ENCODE measurements at places on chromosomes 4 and X.

- no peak for DNase-seq
These were observed 466.3 kb upstream of the ACTRT1 start for GRCh38 chrX:128518508-128518907.

GRCh38 chr4:37754410-37755185, 68.4 kb upstream of the RELL1 start:
- no peak for DNase-seq

DNA sequence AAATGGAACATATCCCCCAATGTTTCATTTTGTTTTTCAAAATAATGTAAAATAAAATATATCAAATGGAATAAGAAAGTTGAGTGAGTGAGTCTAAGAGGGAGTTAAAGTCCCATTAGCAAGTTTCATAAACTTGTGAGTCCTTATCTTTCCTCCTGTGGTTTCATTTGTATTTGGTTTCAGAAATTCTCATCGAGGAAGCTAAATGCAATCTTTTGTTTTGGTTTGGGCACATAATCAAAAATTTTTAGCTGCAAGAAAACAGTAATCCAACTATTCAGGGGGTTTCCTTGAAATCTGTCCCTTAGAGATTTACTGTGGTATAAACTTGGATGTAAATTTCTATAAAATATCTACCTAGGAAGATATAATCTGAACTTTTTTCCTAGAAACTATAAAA, 124.2 kb downstream of the CAMK2D start:
- no peak for DNase-seq

- DNase-seq, result no peak
These were observed 6.1 kb downstream of the DSPP start for GRCh38 chr4:87614292-87614890.

DNA sequence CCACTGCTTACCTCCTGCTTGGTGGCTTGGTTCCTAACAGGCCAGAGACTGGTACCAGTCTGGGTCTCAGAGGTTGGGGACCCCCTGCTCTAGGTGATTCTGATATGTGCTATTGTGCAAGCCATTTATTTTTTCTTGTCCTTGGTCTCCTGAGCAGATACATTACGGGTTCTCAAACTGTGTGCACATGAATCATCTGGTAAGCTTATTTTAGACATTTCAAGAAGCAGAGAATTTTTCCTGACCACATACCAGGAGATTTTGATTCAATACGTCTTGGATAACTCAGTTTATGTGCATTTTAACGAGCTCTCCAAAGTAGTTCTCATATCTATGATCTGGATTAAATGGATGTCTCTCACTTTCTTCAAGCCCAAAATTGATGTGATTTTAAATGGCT, 77.2 kb downstream of the FHIP1A start:
- no peak for DNase-seq

- DNase-seq, result no peak
These were observed 46.3 kb downstream of the STARD8 start for GRCh38 chrX:68693481-68694434.

- no peak for DNase-seq
These were observed 195.0 kb upstream of the LDB2 start for GRCh38 chr4:17093481-17093880.

DNA sequence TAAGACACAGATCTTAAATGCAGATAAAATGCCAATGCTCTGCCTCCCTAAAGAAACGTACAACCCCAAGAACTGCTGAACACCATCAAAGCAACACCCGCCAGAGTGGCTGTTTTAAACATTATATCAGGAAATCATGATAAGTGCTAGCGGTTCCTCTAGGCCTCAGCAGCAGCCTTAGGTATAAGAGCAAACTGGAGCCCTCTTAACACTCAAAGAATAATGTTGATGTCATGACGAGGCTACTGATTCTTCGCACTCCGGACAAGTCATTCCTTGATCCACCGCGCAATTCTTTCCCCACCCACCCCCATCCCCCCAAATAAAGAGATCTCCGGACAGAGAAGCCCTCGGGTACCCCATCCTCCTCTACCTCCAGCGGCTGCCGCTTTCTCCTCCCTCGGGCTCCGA, 507 bp downstream of the LIN54 start:
- no peak for DNase-seq

DNA sequence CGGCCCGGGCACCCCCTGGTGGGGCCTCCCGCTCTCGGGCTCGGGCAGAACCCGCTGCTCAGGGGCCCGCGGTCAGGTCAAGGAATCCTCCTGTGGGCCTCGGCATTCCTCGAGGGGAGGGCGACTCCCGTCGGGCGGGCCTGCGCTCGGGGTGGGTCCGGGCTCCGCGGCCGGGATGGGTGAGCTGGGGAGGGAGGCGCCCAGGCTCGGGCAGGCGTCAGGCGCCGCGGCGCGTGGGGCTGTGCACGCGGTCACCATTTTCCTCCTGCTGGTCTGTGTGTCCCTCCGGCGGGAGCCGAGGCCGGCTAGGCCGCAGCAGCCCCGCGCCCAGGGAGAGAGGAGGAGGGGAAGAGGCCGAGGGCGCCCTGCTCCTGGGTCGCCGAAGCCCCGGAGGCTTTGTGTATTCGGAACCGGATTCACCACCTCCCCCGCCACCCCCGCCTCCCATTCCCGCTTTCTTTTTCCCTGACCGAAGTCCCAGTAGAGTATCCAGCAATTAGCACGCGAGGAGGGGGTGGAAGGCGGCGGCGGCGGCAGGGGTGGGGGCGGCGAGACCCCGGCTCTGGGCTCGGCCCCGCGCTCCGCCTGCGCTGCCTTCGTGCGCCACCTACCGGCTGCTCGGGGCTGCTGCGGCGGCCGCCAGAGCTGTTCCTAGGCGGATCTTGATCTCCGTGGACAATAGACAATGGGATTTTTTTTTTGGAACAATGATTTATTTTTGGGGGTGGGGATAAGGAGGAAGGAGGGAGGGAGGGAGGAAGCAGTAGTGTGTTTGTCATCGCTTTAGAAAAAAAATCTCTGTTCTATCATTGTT, 99.0 kb upstream of the MAML3 start:
- DNase-seq, result no peak

- DNase-seq, result no peak
These were observed 283.2 kb downstream of the PCDH18 start for GRCh38 chr4:137249112-137249511.

GRCh38 chr4:112156553-112156952, 11.3 kb downstream of the FAM241A start:
- DNase-seq, result no peak

DNA sequence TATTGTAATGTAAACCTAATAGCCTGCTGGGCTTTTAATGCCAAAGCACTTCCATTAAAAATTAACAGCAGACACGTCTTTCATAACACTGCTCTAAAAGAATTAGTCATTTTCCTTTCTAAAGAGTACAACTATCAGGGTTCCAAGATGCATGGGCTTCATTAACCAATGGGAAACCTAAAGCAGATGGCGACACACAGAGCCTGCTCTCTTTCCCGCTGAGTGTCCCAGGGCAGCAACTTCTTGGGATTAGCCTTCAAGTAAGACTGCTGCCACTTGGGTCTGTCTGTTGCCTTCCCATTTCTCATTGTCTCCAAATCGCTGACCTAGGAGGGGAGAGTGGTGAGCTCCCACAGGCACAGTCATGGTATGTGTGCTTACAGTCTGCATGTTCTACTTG, 14.0 kb upstream of the PHKA2 start:
- no peak for DNase-seq

- peak; percentile 71 for DNase-seq
These were observed 28.8 kb upstream of the SOWAHD start for GRCh38 chrX:119729408-119730201.

DNA sequence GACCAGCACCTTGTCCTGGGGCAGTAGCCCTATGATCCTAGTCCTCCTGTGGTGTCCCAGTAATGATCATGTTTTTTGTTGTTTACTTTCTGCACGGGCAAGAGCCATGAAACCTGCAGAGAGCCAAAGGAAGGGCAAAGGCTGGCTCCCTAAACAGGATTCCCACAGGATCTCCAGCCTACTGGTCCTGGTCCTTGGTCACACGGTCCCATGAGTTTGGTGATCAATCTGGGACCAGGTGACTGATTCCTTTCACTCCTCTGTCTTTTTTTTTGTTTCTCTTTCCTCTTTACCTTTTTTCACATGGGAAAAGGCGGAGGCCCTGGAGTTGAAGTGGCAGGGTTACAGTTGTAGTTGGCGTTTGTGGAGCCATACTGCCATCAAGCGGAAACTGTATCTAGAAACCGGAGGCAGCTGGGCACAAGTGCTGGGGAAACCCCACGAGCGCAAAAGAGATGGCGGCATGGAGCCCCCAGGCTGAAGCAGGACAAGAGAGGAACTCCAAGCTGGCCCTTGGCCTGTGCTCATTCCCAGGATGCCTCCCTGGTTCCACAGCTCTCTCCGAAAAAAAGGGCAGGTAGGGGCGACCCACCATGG, 34.6 kb downstream of the NBDY start:
- peak; percentile 73 for DNase-seq

DNA sequence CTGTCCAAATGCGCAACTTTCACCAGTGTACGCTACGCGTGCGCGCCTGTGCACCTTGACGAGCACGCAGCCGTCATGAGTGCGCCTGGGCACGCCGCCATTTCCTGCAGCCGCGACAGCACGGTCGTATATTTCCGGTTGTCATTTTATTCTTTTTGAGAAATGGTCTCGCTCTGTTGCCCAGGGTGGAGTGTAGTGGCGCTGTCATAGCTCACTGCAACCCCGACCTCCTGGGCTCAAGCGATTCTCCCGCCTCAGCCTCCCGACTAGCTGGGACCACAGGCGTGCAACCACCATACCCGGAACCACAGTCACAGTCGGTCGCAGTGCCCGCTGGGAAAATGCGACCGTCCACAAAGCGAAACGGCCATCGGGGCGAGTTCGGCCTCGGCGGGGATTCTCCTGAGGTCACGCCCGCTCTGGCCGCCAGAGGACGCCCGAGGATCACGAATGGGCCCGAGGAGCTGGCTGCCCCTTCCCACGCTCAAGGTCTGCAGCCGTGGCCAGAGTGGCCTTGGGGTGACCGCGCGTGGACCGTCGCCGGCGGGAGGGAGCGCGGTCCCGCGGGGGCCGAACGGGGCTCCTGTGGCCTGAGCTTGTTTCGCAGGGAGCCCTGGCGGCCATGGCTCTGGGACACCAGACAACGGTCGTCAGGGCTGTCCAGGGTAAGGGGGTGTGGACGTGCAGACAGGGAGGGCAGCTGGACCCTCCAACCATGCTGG, 23.7 kb upstream of the PNMA3 start:
- DNase-seq, result peak; percentile 47

DNA sequence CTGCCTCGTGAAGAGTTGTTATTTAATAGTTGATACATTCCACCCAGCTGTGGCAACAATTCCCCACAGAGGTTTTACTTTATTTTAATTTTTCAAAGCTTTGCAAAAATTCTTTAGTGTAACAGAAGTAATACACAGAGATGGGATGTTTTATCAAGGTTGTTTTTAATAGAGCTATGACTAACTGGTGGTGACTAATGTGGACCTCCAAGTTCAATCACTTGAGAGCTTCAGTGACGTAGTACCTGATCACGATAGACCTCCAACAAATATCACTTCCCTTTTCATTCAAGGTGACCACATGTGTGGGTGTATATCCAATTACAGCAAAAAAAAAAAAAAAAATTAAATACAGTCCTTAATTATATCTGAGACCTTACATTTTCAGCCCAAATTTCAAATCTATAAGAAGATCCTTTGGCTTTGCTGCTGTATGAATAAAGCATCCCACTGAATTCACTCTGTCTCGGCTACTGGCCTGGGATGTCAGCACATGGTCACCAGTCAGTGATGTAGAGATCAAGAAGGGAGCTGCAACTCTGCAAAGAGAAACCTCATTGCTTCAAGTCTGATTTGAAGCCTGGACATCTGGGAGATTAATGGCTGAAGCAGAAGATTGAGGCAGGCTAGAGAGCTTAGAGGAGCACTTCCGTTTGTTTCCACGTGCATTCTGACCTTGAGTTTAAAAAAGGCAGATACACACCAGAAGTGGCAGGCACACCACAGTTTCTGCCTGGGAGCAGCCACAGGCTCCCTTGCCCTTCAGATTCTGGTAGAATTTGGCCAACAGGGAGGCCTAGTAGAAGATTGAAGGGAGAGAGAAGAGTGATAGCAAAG, 345.9 kb upstream of the NOCT start:
- no peak for DNase-seq

- no peak for DNase-seq
These were observed 111.3 kb downstream of the ARHGAP10 start for GRCh38 chr4:147843162-147843561.

DNA sequence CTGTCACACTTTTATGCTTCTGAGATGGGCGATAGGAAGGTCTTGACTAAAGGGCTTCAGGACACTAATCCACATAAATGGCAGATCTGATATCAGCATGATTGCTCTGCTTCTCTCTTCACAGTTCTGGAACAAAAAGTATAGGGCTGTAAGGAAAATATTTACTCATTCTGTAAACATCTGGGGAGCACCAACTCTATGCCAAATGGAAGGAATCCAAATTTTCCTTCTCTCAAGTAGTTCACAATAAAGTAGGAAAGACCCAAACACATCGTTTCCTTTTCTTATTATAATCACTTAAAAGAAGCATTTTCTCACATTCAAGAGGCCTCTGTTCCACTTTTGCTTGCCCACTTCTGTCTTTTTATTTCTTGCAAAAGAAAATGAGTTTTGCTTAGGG, 45.9 kb upstream of the F9 start:
- no peak for DNase-seq

DNA sequence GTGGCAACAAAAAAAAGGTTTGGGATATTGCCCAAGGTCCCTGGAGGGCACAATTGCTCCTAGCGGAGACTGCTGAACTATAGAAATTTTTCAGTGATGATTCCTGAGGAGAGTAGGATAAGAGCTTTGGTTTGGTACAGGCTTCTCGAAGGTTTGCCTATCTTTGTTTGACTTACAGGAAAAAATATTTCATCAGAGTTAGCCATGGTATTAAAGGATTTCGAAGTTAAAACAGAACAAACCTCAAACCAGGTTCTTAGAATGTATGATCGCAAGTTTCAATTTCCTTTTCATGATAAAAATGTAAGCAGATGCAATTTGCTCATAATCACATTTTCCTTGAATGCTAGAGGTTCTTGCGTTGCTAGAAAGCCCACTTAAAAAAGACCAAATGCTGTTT, 1.7 kb downstream of the EGFL6 start:
- no peak for DNase-seq

DNA sequence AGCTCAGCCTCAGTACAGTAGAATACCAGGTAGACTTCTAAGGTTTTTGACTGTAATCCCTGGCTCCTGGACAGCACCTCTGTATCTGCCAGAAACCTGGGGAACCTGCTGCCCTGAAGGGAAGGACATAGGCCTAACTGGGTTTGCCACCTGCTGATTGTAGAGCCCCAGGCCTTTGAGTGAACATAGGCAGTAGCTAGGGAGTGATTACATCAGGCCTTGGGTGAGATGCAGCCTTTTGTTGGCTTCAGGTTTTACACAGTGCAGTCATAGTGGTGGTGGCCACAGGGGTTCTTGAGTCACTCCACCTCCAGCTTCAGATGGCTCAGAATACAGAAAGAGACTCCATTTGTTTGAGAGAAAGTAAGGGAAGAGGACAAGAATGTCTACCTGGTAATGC, 19.3 kb downstream of the IQCM start:
- no peak for DNase-seq

DNA sequence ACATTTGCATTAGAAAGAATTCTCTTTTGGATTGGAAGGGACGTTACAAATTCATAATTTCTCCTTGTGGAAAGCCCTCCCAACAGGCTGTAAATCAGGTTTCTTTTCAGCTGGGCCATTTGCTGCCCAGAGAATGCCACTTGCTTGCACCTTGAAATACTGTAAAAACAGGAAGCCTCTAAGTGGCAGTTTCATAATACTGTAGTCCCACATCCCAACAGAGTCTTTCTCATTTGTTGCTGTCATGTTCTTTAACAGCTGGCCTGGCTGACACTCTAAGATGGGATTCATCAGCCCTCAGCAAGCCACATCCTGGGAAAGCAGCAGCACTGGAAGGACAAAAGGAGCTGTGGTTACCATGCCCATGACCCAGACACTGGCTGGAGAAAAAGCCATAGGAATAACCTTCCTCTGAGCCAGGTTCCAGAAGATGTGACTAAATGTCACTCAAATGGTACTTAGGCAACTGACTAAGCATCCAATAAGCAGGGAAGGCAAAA, 221.9 kb upstream of the MBNL3 start:
- DNase-seq, result no peak

Measured in stimulated activated CD4-positive, alpha-beta T cell treated with anti-CD3 and anti-CD28 coated beads, Interleukin-12 subunit alpha, Interleukin-12 subunit beta, amount 100 ng/mL, for 48 hours (primary cell).